ENCODE measurements at places on chromosomes 12 and 14.

DNA sequence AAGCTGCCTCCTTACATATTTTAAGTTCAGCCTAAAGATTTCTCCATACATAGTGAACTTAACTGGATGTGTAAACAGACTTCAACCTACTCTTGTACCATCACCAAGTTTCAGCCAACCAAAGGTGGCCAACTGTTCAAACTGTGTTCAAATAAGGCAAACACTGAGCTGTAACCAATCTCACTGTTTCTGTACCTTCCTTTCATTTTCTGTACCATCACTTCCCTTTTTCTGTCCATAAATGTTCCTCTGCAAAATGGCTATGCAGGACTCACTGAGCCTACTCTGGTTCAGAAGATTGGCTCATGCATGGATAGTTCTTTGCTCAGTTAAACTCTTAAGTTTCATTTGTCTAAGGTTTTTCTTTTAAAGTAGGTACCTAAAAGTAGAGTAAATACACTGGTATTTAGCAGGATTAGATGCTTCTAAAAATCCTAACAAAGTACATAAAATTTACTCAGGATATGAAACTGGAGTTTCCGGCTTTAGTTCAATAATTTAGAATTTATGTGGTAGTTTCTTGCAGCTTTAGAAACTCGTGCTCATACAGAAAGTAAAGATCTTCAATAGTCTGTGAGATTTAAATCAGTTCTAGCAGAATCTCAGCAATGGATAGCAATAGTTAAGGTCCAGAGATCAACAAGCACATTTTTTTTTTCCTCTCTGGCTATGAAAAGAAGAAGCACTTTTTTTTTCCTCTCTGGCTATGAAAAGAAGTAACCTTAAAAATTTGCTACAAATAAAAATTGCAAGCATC is 282.0 kb upstream of the PPFIA2 start:
- no peak for DNase-seq

DNA sequence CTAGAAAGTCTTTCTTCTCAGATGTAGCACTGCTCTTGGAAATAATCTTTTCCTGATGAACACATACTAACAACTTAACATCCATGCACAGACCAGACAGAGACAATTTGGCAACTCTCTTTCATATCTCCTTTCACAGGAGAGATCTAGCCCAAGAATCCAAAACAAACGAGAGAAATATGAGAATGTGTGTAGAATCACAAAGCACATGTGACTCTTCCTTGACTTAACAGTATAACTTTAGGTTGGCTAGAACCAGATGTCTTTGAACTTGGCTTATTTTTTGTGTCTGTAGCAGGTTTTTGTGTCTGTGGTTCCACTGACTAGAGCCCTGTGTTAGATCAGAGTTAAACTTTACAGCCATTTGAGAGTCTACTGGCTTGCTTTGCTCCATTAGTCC is 114.2 kb downstream of the STXBP6 start:
- DNase-seq, result no peak

- no peak for DNase-seq
Measured at GRCh38 chr14:32202491-32202997, 525 bp downstream of the RNU6-8 start.

- DNase-seq, result no peak
Measured at GRCh38 chr14:20971705-20972021, 16.4 kb downstream of the RNASE2 start.

DNA sequence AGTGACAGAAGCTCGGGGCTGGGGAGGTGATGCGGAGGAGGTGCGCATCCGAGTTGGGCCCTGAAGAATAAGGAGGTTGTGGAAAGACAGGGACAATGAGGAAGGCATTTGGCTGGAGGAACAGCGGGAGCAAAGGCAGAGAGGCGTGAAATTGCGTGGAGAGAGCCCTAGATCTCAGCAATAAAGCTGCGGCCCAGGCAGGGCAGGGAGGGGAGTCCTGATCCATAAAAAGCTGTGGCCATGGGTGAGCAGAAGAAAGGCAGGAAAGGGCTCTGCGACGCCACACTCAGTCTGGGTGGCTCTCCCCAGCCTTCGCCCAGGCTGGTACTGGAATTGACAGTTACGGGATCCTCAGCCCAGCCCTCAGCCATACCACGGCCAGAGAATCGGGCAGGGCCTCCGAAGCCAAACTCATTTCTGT is 2.2 kb downstream of the FIGNL2 start:
- no peak for DNase-seq

DNA sequence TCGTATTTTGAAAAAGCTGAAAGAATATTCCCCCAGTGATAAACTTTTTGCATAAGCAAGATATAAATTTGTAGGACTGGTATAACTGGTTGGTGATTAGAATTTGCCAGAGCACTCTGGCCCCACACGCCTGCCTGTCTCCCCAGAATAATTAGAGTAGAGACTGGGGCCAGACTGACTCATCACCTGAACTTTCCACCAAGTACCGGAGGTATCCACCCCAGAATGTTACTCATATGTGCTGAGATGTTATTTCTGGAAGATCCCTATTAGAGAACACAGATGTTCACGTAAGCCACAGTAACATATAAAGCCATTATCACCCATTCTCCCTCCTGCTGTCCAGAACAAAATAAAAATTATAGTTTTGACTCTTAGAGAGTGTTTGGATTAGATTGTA is 49.5 kb upstream of the PIWIL1 start:
- DNase-seq, result no peak

DNA sequence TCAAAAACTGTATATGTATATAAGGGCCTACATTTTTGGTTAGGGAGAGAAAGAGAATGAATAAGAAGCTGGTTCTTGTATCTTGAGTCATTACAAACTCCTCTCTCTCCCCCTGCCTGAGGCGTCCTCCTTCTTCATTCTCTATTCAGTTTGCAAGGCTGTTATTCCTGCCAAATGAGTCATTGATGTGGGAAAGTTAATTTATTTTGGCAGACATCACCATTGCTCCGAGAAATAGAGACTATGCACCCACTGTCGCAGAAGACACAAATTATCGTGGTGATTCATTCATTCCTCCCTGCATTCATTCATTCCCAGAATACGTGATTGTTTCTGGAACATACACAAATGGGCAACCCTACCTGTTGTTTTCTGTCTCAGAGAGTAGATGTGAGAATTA is 112.5 kb upstream of the MED13L start:
- DNase-seq, result no peak

- no peak for DNase-seq
Measured at GRCh38 chr12:27076468-27076867, 5.9 kb downstream of the C12orf71 start.

GRCh38 chr12:67419810-67420209 is 150.7 kb downstream of the CAND1 start:
- no peak for DNase-seq
